ENCODE measurements at places on chromosomes 12 and 14.

- DNase-seq: no peak
Observed at GRCh38 chr14:68685419-68686204, 107.3 kb downstream of the ZFP36L1 start.

- no peak for DNase-seq
Observed at GRCh38 chr12:95583933-95584332, 32.7 kb upstream of the USP44 start.

DNA sequence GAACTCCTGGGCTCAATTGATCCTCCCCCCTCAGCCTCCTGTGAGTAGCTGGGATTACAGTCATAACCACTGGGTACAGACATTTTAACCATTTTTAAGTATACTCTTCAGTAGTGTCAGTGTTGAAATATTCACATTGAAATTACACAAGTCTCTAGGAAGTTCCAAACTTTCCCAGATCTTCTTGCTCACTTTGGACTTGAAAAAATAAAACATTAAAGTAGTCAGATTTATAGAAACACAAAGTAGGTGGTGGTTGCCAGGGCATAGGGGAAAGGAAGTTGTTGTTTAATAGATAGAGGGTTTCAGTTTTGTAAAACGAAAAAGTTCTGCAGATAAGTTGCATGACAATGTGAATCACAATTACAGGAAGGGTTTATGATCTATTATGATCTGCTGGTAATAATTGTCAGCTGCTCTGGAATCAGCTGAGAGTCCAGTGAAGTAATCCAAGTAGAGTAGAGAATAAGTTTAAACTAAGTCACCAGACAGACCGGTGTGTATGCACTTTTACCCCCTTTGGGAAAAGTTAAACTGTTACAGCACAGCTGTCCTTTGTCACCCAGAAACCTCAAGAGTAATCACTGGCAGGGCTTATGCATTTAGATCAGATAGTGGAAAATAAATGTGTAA lies 27.4 kb downstream of the PCNX1 start:
- DNase-seq: no peak

GRCh38 chr12:45259675-45260074 lies 43.8 kb downstream of the ANO6 start:
- no peak for DNase-seq

- DNase-seq: peak; percentile 56
Observed at GRCh38 chr12:52307836-52308805, 13.1 kb downstream of the KRT83 start.

GRCh38 chr14:77113644-77114043 lies 15.6 kb downstream of the CIPC start:
- no peak for DNase-seq
